ENCODE measurements at places on chromosomes 6 and 20.
A peak's percentile ranks its signal among the peaks of the same experiment; 100 is the strongest.

DNA sequence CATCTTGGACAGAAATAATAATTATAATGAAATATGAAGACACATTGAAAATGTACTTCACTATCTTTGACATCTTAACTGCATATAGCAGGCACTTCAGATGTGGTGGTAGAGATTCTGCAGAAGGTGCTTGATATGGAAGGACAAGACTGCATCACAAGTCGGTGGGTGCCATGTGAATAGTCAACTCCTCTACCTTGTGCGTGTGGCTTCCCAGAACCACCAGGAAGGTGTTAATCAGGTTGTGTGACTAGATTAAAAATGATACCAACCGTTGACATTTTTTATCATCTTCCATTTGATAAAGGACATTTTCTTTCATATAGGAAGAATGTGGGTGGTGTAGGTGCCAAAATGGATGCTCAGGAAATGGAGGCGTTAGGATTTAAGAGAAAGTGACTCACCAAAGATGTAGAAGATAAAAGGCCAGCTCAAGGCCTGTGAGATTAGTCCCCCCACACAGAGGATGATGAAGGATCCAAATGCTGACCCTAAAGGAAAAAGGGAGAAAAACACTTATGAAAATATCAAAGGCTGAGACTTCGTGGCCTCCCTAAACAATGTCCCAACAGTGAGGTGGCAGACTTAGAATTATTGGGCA, 12.3 kb downstream of the SLC17A2 start:
- DNase-seq, result no peak

DNA sequence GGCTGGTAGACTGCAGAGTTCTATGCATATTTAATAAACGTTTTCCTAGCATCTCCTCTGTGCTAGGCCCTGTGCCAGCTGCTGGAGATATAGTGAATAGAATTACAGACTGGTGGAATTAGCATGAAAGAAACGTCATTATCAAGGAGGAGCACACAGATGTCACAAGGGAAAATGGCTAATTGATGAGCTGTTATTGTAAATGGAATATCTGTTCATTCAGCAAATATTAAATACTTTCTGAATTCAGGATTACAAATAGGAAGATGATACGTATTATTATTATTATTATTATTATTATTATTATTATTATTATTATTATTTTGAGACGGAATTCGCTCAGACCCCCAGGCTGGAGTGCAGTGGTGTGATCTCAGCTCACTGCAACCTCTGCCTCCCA, 1.2 kb downstream of the AAR2 start:
- DNase-seq, result no peak

GRCh38 chr6:39804466-39805065, 12.4 kb downstream of the DAAM2 start:
- peak; percentile 20 for DNase-seq

DNA sequence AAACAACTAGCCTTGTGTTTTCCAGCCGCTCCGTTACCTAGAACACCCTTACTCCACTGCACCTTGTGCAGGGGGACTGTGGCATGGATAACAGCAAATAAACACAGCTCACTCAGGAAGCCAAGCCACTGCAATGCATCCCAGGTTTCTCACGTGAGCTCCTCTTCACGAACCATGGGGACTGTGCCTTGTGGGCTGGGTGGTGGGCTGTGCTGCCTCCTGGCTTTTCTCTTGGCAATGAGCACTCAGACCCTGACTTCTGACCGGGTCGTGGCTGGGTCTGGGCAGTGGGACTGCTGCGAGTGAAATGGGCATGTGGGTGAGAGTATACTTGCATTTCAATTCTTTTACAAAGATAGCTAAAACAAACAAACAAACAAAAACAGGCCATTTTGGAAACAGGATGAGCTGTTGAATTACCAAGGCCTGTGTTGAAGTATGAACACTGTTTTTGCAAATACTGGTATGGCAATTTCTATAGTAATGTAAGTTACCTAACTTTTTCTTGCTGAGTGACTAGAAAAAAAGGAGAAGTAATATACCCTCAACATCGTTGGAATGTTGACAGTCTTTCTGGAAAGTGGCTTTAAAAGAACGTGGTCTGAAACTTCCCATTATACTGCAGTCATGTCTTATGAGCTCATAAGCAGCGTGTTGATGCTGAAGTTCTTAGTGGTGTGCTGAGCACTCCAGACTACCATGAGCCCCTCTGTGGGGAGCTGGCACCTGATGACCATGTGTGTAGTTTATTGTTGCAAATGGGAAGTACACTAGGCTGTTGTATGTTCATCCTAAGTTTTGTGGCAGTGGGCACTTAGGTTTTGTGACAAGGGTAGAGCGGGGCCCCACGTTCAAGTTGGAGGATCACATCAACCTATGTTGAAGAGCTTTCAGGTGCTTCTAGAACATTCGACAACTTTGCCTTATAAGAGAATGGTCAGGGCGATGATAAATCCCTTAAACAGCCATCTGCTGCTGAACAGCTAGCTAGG, 120.4 kb downstream of the ARMC2 start:
- no peak for DNase-seq

DNA sequence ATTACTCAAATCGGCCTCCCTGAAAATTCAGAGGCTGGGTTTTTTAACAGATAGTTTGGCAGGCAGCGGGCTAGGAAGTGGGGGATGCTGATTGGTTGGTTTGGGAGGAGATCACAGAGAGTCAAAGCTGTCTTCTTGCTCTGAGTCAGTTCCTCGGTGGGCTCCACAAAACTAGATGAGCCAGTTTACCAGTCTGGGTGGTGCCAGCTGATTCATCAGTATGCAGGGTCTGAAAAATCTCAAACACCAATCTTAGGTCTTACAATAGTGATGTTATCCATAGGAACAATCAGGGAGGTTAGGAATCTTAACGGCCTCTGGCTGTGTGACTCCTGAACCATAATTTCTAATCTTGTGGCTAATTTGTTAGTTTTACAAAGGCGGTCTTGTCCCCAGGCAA, 190.7 kb downstream of the C6orf118 start:
- DNase-seq, result peak; percentile 76

- DNase-seq, result no peak
These were observed 31.4 kb upstream of the ID1 start for GRCh38 chr20:31573555-31574321.

GRCh38 chr6:34052071-34052825, 93.6 kb downstream of the GRM4 start:
- no peak for DNase-seq

Data from epithelial cell of esophagus (primary cell).